SW 1271 (cell line): ENCODE measurements at places on chromosomes 7 and 10.

DNA sequence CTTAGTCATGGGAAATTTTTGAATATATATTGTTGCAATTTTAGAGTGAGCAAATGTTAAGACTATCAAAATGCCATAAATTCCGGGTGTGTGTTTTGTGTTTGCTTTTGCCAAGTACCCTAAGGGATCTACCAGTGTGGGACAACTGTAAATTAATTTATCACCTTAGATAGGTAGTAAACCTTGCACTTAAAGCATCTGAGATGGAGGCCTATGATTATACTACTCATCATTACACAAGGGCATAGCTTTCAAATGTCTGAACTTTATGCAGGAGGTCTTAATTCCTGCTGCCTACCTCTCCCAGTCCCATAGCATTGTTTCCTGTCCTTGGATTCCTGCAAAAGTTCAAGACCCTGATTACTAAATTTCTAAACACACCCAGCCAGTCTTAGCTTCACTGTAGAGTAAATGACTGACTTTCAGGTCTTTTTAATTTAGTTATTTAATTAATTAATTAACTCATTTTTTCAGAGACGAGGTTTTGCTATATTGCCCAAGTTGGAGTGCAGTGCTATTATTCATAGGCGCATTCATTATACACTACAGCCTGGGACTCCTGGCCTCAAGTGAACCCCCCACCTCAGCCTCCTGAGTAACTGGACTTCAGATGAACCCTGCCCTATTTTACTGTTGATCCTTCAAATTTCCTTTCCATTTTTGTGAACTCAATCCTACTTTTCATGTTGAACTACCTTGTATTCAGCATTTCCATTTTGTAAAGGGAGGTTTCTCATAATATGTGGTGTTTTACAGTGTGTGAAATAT is 47.0 kb downstream of the THSD7A start:
- no peak for DNase-seq

GRCh38 chr10:110793886-110794285 is 77.8 kb upstream of the PDCD4 start:
- DNase-seq = no peak

DNA sequence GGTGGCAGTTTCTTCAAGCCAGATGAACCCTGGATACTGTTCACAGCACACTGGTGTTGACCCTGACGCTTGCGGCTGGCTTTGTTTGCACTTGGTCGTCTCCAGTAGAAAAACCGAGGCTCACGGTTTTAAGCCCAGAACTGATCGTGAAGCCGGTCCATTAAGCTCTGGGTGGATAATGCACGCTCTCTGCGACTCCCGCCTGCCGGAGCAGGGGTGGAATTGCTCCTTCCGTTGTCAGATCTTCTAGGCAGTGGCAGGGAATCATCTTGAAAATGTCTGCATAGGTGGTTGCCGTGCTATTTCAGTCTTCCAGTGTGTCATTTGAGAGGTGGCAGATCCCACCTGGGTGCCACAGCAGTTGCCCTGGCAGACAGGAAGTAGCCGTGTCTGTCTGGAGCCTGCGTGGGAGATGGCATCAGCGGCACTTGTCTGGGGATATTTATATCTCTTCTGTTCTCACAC is 35.9 kb upstream of the AP5Z1 start:
- peak; percentile 26 for DNase-seq

DNA sequence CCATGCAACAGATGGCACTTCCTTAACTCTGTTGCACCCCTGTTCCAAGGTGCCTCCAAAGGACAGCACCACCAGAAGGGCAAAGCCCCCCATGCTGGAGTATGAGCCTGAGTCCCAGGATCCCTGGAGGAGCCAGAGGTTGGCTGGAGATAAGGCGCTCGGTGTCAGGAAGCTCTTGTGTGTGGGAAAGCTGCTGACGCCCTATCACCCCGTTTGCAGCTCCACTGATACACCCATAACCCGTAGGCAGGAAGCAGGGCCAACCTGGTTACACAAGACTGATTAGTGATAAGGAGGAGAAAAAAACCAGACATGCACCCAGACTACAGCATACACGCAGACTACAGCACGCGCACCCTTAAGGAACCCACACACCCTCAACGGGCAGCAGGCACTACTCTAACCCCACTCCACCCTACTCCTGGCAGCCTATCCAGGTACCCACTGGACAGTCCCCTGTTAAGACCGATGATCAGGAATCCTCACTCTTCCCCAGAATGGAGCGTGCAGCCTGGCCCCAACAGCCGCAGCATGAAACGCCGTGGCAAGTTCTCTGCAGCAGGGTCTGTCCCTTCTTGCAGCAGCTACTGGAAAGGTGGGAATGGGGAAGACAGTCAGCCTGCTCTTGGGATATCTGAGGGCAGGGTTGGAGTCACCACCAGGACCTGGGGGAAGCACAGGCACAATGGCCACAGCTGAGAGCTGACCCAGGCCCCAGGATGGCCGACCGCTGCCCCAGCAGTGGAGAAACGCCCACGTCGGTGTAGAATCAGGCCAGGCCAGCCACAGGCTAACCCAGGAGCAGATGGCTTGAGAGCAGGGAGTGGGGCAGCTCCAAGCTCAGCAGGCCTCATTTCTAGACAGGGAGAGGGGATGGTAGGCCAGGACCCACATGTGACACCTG is 38.3 kb upstream of the TUBB8 start:
- no peak for DNase-seq

DNA sequence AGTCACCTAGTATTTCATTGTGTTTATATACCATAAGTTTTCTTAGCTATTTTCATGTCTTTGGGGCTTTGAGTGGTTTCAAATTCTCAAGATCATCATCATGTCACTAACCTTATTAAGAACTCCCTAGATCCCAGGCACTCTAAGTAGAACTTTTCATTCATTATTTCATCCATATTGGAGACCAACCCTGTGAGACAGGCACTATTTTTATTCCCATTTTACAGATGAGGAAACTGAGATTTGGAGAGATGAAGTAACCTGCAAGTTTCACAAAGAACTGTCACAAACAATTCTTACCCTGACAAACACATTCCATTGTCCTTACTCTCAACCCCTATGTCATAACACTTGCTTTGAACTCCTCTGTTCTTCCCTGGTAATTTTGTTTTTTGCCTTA is 13.8 kb upstream of the SND1 start:
- DNase-seq = no peak

GRCh38 chr7:134440067-134440466 is 18.8 kb downstream of the AKR1B1 start:
- no peak for DNase-seq

DNA sequence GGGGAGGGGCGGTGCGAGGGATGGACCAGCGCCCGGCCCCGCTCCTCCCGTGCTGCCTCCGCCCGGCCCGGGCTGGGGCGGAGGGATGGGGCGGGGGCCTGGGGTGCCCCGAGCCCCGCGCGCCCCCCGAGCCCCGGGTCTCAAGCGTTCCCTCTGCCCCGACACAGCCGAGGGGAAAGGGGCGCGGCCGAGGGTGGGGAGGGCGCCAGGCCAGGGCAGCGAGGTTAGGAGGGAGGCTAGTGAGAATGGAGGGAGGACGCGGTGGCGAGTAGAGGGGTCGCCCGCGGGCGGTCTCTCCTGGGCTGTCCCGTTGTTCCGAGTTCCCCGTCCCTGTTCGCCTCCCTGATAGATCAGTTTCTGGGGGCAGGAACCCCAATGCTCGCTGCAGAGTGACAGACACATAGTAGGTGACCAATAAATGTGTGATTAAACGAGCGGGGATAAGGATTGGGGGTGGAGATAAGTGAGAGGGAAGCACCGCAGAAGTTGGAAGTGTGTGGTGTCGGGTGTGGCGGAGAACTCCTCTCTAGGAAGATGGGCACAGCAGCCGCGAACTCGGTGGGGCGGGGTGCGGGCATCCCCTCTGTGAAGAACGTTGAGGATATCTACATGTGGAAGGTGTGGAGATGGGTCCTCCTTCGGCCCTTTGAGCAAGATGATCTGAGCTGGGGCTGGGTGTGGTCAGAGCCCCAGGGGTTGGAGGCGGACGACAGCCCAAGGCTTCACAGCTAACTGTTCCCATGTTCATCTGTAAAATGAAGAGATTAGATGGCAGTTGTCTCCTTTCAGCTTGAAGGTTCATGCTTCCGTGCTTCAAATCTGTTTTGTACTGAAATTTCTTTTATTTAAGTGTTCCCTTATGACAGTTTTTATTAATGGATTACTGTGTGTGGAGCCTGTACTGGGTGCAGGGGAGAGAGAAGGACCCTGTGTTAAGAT is 580 bp downstream of the ZNF775 start:
- DNase-seq = peak; percentile 26

GRCh38 chr10:71980181-71981014 is 16.2 kb downstream of the CHST3 start:
- DNase-seq = no peak

DNA sequence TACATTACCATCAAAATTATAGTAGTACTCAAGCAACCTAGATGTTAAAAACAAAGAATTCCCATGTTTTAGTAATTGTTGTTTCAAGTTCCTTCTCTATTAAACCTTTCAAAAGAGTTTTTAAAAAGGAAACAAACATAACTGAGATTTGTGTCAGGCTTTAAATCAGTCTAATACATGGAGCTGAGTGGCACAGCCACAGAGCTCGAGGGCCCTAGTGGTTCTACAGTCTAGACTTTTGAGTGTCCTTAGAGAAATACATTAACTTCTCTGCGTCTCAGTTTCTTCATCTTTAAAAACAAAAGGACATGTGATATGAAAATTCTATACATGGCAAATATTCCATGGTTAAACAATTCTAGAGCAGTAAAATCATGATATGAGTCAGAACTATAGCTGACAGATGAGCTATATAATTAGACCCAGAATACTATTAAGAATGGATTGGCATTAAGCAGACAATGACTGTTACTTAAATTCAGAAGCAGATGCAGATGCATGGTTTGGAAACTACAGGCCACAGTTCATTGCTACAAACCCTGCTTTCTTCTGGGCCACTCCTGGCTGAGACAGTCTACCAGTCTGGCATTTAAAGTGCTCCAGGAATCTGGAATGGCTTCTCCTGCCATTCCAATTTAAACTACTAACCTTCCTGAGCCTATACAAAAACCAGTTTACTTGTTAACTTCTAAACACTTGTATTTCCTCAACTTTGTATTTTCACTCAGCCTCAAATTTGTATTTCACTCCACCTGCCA is 77.4 kb downstream of the EPC1 start:
- DNase-seq = no peak

DNA sequence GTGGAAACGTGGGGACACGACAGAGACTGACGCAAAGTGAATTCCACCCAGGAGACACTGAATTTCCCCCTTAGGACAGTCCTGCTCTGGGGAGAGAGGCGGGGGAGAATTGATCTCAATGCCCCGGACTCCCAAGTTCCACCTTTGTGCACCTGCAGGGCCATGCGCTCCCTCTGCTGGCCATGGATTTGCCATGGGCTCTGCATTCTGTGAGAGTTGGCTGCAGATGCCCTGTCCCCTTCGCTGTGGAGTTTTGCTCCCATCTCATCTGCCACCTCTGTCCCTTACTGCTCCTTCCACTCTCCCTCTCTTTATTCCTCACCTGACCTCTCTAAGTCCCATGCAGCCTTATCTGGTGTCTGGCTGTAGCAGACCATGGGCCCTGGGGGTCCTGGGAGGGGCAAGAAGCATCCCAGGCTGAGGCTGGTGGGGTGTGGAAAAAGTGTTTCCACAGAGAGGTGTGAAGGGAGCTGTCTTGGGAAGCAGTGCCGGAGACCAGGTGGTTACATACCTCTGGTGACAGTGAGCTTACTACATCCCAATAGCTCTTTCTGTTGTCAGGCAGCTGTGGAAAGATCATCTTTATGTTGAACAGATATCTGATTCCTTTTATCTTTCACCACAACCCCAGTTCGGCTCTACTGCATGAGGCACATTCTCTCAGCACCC is 14.3 kb downstream of the GHRHR start:
- no peak for DNase-seq

GRCh38 chr10:78714225-78714624 is 354.5 kb upstream of the ZMIZ1 start:
- no peak for DNase-seq

DNA sequence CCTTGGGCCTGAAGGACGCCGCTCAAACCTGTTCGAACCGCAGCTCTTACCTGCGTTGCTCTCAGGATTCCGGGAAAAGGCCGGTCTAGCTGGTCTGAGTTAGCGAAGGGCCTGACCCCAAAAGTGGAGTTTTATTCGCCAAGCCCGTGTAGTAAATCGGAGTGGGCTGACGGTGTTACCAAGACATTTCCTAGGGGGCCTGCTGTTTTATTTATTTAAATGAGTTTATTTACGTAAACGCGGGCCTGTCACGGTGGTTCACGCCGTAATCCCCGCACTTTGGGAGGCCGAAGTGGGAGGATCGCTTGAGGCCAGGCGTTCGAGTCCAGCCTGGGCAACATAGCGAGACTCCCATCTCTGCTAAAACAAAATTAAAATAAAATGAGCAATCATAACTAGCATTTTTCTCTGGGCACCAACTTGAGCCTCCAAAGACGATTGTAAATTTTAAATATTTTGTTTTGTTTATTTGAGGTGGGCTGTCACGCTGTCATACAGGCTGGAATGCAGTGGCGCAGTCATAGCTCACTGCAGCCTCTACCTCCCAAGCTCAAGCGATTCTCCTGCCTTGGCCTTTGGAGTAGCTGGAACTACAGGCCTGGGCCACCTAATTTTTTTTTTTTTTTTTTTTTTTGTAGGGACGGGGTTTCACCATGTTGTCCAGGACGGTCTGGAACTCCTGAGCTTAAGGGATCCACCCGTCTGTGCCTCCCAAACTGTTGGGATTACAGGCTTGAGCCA is 903 bp downstream of the ZNF655 start:
- no peak for DNase-seq

- no peak for DNase-seq
Measured at GRCh38 chr7:8371742-8372141, 61.7 kb upstream of the NXPH1 start.

DNA sequence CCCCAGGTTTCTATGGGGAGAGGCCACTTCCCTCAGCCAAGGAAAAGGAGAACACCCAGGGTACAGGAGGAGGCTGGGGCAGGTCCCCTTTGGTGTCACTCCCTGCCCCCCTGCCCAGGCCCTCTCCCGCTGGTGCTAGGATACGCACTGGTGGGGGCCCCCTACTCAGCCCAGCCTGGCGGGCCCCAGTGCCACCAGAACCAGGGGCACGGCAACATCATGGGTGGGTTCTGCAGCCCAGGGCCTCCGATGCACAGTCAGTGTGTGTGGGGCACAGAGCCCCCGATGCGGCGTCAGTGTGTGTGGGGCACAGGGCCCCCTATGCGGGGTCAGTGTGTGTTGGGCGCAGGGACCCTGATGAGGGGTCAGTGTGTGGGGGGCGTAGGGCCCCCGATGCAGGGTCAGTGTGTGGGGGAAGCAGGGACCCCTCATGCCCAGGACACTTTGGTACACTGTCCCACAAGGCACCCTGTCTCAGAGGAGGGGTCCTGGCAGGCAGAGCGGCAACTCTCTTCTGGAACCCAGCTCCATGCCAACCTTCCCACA is 23.1 kb upstream of the ZNF735 start:
- DNase-seq = no peak
